ENCODE measurements at places on chromosomes 7 and 10.
A peak's percentile ranks its signal among the peaks of the same experiment; 100 is the strongest.

DNA sequence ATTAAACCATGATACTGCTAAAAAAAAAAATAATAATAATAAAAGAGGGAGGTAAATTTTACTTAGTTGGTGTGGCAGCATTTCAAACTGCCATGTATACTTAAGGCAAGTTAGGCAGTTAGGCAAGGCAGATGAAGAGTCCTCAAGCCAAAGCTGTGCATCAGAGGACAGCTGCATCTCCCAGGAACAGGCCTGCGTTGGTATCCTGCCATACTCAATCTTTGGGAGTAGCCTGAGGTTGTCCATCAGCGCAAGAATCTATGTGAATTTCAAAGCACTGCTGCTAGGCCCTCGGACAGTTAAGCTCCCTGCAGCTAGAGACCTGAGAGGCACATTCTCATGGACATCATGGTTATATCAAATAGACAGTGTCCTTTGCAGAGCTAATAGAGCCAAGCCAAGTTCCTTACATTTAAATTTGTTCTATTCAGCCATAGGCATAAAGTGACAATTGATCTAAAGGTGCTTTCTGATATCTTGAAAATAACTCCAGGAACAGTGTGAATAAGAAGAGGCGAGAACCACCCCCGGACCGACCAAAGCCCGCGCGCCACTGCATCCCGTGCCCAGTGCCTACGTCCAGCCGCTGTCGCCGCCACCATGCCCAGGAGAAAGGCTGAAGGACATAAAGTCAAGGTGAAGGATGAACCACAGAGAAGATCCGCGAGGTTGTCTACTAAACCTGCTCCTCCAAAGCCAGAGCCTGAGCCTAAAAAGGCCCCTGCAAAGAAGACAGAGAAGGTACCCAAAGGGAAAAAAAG lies 310.6 kb downstream of the SEMA3D start:
- DNase-seq = no peak

- DNase-seq = no peak
Observed at GRCh38 chr10:67520924-67521520, 175.0 kb downstream of the CTNNA3 start.

- peak; percentile 50 for DNase-seq
Observed at GRCh38 chr10:113326160-113327111, 226.4 kb upstream of the HABP2 start.

GRCh38 chr7:48551652-48552051 lies 372.7 kb upstream of the CDC14C start:
- no peak for DNase-seq

GRCh38 chr7:78329001-78329655 lies 530.6 kb downstream of the PHTF2 start:
- no peak for DNase-seq

DNA sequence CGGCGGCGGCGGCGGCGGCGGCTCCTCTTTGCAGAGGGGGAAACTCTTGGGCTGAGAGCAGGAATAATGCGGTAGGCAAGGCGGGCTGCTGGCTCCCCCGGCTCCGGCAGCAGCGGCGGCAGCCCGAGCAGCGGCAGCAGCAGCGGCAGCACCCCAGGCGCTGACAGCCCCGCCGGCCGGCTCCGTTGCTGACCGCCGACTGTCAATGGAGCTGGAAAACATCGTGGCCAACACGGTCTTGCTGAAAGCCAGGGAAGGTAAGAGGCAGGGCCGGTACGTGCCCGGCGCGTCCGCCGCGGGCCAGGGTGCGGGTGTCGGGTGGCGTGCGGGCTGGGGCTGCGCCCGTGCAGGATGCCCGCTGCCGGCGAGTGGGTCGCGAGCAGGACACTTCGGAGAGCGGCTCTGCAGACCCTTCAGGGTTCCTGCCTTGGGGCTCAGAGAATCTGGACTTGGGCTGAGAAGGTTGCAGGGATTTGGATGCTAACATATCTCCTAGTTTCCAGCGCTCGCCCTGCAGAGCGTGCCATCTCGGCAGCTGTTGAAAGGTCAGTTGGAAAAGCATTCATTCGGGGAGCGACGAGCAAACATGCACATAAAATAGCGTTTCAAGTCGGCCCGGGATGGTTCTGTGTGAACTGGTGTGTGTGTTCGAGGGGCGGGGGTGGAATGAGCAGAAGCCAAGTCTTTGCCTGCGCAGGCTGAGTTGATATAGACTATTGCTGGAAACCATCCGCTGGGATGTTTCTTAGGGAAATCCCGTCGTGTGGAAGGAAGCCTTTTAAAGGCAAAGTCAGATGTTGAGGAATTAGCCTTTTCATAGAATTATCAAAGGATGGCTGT lies 562 bp downstream of the GRK5 start:
- DNase-seq = peak; percentile 61

- DNase-seq = peak; percentile 46
Observed at GRCh38 chr10:119416855-119417254, 125.7 kb downstream of the RGS10 start.

DNA sequence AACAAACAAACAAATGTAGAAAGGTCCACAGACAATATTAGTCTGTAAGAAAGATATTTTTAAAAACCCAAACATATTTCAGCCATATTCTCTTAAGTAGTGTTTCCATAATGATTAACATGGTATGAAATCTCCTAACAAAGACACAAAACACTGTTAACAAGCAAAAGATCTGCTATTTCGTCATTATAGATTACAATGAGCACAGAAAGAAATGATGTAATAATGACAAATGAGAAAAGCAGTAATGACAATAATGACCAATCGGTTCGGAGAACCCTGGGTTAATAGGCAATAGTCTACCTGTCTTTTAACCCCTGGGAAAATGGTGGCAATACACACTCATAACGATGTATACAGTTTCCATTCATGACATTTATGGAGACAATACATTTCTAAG lies 39.5 kb upstream of the NCAPG2 start:
- DNase-seq = no peak

GRCh38 chr10:117972168-117972837 lies 74.4 kb downstream of the RAB11FIP2 start:
- DNase-seq = no peak

DNA sequence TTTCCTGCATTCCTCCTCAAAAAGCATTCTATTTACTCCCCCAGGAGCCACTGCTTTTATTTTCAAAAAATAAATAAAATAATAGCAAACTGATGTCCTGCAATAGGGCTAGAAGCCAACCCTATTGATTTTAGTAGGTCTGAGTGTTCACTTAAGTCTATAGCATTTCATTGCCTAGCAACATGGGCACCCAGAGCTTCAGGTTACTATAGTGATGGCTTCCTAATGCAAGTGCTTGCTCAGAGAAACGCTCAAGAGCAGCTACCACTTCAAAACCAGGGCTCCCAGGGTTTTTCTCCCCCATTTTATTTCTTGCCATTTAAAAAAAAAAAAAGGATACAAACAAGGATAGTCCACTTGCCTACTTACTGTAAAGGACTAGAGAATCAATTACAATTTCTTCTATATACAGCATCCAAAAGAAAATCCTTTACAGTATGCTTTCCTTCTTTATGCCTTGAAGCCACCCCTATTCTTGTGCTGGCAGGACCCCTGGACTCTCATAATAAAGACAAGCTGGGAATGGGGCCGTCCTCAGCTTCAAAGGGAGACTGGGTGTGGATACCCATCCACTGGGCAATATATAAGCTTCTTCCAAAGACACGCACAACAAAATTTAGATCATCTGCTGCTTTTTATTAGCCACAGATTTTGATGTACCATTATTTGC lies 133.3 kb downstream of the VPS41 start:
- DNase-seq = no peak

GRCh38 chr7:100159099-100159623 lies 638 bp upstream of the TRAPPC14 start:
- DNase-seq = no peak

DNA sequence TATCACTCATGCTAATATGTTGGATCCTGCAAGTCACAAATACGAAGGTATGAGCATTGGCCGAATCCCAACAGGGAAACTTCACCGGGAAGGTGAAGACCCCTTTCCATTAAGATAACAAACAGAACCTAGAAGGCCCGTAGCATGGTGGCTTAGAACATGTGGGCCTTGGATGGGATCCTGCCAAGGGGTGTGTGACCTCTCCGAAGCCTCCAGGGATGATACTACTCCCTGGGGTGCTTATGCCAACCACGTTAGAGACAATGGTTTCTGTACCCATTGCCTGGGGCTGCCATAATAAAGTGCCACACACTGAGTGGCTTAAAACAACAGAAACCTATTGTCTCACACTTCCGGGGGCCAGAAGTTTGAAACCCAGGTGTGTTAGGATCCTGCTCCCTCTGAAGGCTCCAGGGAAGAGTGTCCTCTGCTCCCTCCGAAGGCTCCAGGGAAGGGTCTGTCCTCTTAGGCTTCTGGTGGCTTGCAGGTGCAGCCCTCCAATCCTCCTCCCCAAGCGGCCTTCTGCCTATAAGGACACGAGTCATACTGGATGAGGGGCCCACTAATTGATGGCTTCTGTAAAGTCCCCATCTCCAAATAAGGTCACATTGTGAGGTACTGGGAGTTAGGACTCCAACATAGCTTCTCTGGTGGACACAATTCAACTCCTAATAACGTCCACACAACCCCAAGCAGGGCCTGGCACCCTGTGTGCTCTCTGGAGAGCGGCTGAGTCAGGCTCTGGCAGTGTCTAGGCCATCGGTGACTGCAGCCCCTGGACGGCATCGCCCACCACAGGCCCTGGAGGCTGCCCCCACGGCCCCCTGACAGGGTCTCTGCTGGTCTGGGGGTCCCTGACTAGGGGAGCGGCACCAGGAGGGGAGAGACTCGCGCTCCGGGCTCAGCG lies 992 bp upstream of the MGMT start:
- DNase-seq = no peak

DNA sequence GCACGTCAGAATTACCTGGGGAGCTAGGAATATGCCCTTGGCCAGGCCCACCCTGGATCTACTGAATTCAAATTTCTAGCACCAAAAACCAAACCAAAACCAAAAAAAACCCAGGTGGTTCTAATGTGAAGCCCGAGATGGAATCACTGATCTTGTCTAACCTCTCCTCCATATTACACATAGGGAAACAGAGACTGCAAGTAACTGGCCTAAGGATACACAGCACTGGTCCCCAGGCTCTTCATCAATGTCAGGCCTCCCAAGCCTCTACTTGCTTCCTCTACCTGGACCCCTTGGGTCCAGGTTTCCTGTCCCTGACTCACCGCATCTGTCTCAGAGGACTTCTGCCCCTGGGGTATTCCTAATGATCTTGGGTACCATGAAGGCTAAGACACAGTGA lies 30.7 kb downstream of the ZCCHC24 start:
- no peak for DNase-seq

DNA sequence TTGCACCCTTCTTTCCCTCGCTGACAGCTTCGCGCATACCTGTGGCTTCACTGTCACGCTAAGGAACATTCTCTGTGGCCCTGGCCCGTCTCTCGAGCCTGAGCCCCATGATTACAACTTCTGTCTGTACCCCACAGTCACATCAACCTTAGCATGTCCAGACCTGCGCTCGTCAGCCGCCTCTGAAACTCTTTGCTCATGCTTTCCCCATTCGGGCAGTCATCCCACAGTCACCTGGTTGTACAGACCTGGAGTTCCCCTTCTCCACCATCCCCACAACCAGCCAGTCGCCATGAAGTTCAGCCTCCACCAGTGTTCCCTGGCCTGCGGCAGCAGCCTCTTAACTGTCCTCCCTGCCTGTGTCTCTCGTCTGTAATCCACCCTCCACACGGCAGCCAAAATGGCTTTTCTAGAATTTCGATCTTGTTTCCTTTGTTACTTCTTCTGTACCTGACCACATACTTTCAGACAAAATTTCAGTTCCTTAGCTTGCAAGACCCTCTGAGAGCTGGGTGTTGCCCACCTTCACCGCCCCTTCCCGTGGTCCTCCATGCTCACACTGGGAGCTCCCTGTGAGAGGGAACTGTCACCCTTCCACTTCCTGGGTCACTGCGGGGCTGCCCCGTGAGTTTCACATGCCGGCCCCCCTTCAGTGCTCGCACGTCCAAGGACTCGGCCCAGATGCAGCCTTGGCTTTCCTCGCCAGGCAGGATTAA lies 229.2 kb downstream of the CELF2 start:
- no peak for DNase-seq

DNA sequence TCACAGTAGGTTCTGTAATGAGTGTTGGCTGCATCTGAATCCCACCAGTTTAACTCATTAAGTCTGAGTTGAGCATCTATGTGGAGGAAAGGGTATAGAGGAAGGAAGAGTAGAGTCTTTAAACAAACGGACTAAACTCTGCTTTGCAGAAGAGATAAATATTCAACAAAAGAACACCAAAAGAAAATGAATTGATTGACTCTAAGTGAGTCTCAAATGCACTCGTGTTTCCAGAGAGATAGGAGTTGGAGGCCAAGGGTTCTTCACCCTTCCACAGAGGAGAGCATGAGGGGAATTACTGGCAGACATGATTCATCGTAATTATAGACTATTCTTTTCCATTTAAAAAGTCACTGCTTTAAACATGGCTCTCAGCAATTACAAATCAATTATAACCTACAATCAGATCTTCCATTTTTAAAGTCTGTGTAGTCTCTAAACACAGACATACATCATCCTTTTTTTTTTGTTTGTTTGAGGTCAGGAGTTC lies 56.3 kb downstream of the PLPP4 start:
- no peak for DNase-seq

DNA sequence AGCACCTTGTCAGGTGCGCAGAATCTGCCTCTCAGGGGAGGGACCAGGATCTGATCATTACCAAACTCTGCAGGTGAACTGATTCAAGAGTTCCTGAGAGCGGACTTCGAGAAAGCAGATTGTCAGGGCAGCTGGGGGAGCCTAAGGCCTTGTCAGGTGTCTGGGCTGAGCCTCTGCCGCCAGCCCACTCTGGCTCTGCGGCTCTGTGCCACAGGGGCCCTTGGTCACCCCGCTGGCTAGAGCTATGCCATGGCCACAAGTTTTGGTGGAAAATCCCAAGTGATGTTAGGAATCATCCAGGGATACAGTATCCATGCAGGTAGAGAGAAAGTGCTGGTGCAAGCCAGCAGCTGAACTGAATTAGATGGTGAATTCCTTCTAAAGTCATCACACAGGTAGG lies 4.2 kb downstream of the ADAMTS14 start:
- no peak for DNase-seq

DNA sequence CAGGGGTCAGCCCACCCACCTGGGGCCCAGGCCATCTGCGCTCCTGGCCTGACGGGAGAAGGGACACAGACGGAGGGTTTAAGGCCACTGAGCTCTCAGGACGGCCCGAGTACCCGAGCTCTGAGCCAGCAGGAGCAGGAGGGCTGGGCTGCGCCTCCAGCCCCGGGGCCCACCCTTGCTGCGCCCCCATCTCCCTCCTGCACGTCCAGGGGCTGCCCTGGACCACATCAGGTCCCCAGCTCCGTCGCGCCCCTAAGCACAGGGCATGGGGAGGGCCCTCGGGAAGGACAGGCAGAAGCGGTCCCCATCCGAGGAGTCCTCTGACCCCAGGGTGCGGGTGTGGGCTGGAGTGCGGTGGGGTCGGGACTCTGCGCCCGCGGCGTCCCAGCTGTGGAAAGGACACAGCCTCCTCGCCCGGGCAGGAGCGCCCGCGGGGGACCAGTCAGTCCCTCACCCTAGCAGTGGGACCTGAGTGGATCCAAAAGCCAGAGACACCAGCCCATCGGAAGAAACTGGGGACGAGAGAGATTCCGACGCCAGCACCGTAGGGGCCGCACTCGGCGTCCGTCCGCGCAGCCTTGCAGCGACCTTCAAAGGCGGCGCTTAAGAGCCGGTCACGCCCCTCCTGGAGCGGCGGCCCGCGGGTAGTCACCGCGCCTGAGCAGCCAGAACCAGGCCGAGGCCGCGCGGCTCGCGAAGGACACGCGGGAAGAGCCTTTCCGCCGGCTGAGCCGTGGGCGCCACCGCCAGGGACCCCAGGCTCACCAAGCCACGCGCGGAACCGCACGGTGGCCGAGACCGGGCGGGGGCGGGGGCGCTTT lies 15.9 kb downstream of the CAMK2B start:
- DNase-seq = no peak

All from uterus (tissue), 4 donors.